ENCODE measurements at places on chromosomes 1 and 21.

GRCh38 chr1:174152427-174152826, 6.9 kb upstream of the RABGAP1L start:
- DNase-seq = no peak

DNA sequence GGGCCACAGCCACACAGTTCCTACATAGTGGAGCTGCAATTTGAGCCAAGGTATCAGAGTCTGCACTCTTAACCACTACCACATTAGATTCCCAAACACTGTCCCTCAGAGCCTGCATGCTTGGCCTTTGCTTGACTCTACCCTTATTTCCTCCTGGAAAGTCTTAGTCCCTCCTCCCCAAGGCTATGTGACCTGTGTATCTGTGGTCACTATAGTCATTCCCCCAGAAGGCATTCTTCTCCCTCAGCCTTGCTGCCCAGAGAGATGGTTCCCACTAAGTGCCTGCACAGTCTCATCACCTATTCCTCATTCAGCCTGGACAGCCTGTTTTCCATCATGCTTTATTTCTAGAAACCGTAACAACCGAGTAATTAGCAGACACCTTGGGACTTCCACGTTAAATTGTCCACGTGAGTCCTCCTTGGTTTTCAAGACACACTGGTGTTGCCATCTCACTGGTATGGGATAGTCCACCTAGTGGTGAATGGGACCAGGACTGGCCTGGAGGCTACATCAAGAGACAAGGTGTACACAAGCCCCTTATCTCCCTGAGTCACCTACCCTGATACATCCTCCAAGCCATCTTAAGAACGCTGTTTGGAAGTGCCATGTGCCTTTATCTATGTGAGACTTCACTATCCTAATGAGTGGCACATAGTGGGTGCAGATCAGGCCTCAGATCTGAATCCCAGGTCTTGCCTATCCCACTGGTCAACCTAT, 3.8 kb upstream of the ZNF648 start:
- no peak for DNase-seq

- no peak for DNase-seq
These were observed 352.4 kb downstream of the LTN1 start for GRCh38 chr21:28640326-28640725.

GRCh38 chr1:209612646-209613399, 29.3 kb downstream of the CAMK1G start:
- no peak for DNase-seq

- DNase-seq = no peak
These were observed 56.9 kb upstream of the MAP1LC3C start for GRCh38 chr1:242055749-242056320.

DNA sequence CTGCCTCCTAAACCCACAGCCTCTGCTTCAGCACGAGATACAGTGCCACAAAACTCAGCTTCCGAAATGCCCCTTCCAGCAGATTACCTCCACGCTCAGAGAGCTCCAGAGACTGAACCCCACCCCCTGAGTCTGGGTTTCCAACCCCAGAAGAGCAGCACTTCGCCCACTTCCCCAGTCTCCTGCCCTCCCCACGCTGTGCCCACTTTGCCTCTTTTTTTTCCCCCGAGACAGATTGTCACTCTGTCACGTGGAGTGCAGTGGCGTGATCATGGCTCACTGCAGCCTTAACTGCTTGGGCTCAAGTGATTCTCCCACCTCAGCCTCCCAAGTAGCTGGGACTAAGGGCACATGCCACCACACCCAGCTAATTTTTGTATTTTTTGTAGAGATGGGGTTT, 10.1 kb downstream of the ICMT start:
- no peak for DNase-seq

DNA sequence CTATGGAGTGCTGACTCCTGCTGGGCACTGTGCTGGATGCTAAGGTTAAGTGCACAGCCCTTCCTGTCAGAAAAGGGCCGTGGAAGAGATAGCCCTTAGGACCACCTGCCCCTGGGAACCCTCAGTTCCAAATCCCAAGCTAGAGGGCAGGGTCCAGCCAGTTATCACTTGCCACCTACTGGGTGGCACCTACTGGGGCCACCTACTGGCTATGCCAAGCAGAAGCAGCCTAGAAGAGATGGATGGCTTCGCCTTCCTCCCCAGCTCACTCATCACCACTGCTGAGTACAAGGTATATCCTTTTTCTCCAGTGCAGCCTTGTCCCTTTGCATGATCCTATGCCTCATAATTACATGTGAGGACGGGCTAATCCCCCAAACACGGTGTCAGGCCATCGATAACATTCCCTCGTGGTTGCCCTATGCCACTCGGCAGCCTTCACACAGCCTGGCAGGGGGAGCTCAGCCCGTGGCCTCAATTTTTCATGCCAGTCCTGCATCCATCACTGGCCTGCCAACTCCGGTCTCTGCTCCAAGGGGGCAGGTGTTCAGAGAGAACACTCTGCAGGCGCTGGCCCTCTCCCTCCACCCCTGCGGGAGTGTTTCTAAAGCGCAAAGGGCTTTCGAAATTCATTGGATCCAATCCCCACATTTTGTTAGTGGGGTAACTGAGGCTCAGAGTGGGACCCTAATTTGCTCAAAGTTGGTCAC, 49.0 kb downstream of the SYT2 start:
- DNase-seq = no peak

GRCh38 chr1:4563586-4563985, 90.8 kb upstream of the AJAP1 start:
- DNase-seq = no peak

DNA sequence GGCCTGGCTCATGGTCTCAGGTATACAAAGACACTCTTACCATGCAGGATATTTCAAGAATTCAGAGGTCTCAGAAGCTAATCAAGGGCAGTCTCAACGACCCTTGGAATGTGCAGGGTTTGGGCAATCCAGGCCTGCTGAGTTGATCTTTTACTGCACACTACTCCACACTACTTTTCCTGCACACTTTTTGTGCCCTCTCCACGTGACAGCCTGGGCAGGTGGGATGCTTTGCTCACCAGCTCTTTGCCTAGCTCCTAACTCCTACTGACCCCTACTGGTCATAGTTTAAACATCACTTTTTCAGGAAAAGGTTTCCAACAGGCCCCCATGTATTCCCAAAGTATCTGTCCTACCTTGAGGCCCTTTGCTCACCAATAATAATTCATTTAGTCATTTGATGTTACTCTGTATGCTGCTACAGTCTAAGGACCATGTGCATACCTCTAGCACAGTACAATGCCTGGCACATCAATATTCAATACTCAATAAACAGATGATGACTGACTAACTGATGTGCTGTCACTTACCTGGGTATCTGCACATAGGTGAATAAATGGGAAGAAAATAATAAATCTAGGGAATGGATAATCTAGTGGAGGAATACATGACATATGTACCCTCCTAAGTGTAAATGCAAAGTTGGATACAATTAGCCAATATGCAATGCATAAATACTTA, 9.6 kb downstream of the DUSP23 start:
- DNase-seq = no peak

DNA sequence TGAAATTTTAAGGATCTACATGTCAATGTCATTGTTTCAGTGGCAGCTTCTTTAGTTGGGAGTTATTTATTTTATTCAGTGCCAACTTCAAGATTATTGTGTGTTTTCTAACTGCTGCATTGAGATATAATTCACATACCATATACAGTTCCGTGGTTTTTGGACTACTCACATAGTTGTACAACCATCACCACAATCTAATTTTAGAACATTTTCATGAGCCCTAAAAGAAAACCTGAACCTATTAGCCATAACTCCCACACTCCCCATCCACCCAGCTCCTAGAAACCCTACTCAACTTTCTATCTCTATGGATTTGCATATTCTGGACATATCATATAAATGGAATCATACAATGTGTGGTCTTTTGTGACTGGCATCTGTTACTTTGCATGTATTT, 220.0 kb downstream of the LRRC40 start:
- no peak for DNase-seq

DNA sequence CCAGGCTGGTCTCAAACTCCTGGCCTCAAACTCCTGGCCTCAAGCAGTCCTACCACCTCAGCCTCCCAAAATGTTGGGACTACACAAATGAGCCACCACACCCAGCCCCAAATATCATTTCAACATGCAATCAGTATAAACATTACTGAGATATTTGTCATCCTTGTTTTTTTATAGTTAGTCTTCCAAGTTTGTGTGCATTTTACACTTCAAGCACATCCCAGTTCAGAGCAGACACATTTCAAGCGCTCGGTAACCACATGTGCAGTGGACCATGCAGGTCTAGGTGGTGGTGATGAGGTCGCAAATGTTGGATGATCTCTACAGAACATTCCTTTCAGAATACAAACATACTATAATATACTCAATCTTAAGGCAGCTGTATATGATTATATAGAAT, 23.8 kb upstream of the APP start:
- DNase-seq = no peak

- no peak for DNase-seq
These were observed 1191.0 kb upstream of the NCAM2 start for GRCh38 chr21:19807201-19807600.

GRCh38 chr1:34645919-34646318, 108.9 kb upstream of the GJB5 start:
- no peak for DNase-seq

DNA sequence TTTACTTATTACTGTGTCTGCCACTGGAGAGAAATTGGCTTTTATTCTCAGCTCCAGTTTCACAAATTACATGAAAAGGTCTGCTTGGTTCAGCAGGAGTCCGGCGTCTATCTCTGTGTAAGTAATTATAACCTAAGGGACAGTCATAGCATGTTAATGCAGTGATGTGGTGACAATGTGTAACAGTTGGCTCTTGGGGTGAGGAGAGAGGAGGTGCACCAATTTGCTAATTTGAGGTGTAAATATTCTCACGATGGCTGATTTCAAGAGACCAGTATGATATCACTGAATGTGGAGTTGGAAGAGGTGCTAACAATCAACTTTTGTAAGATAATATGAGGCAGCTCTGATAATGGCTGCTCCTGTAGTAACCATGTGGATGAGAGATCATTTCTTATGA, 86.1 kb downstream of the CTH start:
- DNase-seq = no peak

DNA sequence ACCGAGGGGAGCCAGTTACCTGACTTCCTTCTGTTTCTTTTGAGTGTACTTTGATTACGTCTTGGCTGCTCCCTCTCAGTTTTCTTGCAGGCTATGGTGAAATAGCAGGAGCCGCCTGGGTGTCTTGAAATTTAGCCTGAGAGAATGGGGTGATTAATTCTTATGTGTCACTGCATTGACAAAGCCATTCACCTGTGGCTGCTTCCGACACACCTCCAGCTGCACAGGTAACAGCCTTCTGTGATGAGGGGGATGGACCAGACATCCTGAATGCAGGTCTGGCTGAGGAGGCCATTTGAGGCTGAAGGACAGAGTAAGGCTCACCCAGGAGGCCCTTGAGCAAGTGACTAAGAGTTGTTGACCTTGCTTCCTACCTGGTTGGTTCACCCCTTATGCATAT, 16.5 kb downstream of the CACNA1E start:
- DNase-seq = no peak

DNA sequence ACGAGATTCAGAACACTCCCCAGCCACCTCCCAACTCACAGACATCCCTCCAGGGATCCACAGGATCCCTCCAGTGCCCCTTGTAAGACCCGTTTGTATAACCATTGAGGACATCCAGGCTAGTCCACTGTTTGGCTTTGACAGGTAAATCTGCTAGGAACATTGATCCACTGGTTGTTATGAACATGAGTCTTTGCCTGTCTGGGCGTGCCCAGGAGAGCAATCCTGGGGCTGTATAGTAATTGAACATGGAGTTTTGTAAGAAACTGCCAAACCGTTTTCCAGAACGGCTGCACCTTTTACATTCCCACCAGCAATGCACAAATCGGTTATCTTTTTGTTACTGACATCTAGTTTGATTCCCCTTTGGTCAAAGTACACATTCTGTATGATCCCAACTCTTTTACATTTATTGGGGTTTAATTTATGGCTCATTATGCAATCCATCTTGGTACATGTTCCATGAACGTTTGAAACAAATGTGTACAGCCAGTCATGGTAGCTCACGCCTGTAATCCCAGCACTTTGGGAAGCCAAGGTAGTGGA, 88.7 kb downstream of the WDR4 start:
- no peak for DNase-seq

- DNase-seq = no peak
These were observed 409.9 kb downstream of the PTPRU start for GRCh38 chr1:29646161-29646775.

- no peak for DNase-seq
These were observed 2.8 kb downstream of the PRDX1 start for GRCh38 chr1:45518910-45519309.

- no peak for DNase-seq
These were observed 459.0 kb downstream of the SIPA1L2 start for GRCh38 chr1:232170909-232171308.

GRCh38 chr1:23571465-23571864, 12.2 kb upstream of the ID3 start:
- no peak for DNase-seq

DNA sequence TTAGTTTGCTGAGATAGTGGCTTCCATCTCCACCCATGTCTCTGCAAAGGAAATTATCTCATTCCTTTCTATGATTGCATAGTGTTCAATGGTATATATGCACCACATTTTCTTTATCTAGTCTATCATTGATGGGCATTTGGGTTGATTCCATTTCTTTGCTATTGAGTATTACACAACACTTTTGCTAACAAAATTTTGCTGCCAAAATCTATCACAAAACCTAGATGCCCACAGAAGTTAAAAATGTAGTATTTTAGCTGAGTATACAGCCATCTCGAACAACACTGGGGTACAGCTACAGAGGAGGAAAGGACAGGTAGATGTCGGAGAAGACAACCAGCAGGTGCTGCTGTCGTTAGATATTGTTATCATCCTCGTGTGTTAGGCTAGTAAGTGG, 67.7 kb downstream of the LBR start:
- no peak for DNase-seq

GRCh38 chr1:60063561-60063960, 10.0 kb downstream of the C1orf87 start:
- DNase-seq = no peak

DNA sequence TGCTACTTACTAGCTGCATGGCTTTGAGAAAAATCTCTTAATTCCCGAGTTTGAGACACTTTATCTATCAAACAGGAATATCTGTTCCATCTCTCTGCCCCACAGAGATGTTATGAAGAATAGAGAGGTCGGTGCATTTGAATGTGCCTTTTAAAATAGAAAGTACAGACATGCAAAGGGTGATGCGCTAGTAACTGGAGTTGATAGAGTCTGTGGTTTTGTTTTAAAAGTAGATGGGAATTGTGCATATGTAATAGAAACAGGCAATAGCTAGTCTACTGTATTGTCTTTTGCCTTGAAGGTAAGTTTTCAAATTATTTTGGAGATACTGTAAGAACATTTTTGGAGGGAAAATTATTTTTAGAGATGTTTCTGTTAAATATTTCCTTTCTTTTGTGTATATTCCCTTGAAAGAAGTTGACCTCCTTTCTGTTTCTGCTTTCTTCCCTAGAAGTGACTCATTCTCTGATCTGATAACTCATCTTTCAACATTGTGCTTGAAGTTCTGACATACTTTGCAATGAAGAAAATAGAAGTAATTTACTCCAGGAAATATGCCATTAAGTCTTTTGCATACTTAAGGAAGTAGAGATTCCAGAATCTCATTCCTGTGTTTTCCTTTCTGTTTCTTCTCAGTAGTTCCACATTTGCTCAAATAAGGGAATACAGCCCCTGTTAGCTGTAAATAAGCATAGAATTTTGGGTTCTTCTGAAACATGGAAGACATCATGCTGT, 151.6 kb downstream of the SDCCAG8 start:
- DNase-seq = no peak

All from stimulated activated CD4-positive, alpha-beta T cell treated with anti-CD3 and anti-CD28 coated beads, Interleukin-15, amount 100 ng/mL, for 48 hours (primary cell).